Neural crest cell (in vitro differentiated cells): ENCODE measurements at places on chromosomes 11 and 22. TPM values are rescaled to one million over a fixed set of nuclear protein-coding genes. Genes with fewer than 3 reads are reported as not detected.

VWCE gene
- 42.0 and 42.1 TPM in 2 replicates for total RNA-seq

WT1 gene
- total RNA-seq, result not detected in 2 replicates

- no peak for DNase-seq
Observed at GRCh38 chr22:26525946-26526564, 13.8 kb upstream of the TFIP11 start.

DNA sequence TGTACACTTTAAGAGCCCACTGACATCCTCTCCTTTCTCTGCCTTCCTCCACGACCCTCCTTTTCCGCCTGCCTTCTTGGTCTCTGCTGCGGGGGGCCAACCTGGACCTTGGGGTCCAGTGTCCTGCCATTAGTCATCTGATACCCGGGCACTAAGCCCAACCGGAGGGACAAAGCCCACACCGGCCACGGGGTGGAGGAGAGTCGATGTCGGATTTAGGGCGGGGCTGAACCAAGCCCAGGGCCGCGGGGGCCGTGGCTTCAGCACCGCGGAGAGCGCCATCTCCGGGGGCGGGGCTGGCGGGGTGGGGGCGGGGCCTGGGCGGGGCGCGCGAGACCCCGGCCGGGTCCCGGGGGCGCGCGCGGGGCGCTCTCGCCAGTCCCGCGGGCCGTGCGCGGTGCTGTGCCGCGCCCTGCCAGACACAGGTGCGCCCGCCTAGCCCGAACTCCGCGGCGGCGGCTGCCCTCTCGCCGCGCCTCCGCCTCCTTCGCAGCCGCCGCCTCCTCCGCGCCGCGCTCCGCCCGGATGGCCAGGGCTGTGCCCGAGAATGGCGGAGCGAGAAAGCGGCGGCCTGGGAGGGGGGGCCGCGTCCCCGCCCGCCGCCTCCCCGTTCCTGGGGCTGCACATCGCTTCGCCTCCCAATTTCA is at the start of gene MAPK8IP1:
TSS of gene MAPK8IP1 (plus strand) at position 378 of the 647 bp plus-strand sequence. CDS start at position 548, 170 bp downstream.
- DNase-seq, result peak; percentile 62

CCDC85B gene
- 29.3 and 29.4 TPM in 2 replicates for total RNA-seq

DNA sequence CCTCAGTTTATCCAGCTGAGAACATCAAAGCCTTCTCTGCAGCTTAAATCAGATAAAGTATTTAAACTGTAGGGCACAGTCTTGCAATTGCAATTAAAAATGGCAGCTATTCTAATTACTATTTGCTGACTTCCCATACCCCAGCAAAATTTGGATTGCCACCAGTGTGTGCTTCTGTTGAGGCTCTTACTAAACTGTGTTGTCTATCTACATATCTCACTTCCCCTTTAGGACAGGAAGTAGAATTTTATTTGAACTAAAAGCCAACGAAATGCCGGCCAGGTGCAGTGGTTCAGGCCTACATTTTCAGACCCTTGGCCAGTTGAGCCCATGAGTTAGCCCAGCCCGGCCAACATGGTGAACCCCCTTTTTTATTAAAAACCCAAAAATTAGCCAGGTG is 7.1 kb downstream of the SAA4 start:
- no peak for DNase-seq

TSPAN32 gene
- not detected in 2 replicates for total RNA-seq

DNA sequence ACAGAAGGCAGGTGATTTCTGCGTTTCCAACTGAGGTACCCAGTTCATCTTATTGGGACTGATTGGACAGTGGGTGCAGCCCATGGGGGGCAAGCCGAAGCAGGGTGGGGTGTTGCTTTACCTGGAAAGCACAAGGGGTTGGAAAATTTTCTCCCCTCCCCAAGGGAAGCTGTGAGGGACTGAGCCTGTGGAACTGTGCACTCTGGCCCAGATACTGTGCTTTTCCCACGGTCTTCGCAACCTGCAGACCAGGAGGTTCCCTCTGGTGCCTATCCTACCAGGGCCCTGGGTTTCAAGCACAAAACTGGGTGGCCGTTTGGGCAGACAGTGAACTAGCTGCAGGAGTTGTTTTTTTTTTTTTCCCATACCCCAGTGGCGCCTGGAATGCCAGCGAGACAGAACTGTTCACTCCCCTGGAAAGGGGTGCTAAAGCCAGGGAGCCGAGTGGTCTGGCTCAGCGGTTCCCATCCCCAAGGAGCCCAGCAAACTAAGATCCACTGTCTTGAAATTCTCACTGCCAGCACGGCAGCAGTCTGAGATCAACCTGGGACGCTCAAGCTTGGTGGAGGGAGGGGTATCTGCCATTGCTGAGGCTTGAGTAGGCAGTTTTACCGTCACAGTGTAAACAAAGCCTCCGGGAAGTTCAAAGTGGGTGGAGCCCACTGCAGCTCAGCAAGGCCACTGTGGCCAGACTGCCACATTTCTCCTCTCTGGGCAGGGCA is 97.2 kb downstream of the JRKL start:
- peak; percentile 3 for DNase-seq

DNA sequence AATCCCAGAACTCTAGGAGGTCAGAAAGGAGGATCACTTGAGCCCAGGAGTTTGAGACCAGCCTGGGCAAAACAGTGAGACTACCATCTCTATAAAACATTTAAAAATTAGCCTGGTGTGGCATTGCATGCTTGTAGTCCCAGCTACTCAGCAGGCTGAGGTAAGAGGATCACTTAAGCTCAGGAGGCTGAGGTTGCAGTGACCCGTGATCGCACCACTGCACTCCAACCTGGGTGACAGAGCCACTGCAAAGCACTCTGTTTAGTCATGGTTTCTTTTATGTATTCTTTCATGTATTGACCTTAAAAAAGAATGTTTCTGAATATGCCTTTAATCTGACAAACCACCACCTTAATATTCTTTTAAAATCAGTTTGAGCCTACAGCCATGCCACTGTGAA is 52.2 kb downstream of the BIRC2 start:
- no peak for DNase-seq

PDE3B gene
- total RNA-seq, result 24.1 and 24.3 TPM in 2 replicates

DNA sequence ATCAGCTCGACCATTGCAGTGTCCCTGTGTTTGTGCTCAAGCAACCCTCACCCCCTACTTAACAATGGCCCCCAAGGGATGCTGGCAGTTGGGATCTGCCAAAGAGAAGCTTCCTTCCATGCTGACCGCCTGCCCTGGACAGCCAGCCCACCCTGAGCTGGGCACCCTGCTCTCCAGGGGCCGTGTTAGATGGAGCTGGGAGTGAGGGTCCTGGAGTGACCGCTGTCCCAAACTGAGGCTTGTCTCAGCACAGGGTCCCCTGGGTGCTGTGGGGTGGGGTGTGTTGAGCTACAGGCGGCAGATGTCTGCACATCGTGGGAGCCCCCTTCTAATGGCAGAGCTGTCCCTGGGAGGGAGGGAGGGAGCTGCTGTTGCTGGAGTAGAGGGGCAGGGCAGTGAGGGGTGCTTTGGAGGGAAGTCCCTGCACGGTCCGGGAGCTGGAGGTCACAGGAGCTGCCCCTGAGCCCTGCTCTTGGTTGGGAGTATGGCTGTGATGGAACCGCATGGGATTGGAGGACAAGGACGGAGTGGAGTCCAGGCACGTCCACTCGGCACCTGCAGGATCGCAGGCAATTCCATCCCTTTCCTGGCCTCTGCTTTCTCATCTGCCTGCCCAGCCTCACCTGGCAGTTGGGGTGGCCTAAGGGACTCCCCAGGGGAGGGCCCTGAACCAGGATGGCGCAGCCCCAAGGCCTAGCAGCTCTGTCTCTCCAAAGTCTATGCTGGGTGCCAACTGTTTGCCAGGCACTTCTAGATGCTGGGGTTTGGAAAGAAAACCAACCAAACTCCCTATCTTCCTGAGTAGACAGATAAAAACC is 126.3 kb downstream of the ARHGAP8 start:
- no peak for DNase-seq

GRCh38 chr22:32717337-32718240 is 83.9 kb upstream of the TIMP3 start:
- DNase-seq, result no peak

DNA sequence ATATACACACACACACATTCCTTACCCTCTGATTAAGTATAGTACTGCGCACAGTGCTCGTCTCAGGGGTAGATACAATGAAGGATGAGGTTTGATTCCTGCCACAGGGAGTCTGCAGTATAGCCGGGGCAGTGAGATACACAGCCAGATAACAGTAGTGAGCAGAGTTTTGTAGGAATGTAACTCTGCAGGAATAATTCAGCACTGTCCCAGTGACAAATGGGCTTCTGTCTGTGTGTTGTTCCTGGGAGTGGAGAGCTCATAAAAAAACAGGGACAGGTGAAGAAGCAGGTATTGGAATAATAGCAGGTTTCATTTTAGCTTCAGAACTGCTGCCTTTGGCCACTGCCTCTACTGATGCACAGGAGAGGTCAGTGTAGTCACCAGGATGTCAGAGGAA is 85.3 kb upstream of the OR9Q1 start:
- no peak for DNase-seq

PATE2 gene
- 0.70 TPM in 1 of 2 replicates, not detected in the other for total RNA-seq

DNA sequence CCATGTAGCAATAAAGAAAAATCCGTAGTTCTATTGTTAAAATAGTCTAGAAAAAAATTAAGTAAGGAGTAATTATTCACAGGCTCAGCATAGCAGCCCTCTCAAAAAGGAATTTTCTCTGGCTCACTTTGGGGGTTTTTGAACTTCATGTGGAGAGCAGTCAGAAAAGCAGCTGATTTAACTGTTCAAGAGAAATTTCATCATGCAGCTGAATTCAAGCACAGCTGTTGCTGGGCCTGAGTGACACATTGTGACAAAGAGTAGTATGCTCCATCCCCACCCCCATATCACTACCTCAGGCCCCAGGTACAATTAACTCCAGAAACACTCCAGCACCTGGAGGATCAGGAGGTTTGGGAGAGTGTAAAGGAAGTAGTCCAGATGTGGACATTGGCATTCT is 272.1 kb downstream of the FAM76B start:
- DNase-seq, result no peak

GAB4 gene
- total RNA-seq, result not detected in 2 replicates

DNA sequence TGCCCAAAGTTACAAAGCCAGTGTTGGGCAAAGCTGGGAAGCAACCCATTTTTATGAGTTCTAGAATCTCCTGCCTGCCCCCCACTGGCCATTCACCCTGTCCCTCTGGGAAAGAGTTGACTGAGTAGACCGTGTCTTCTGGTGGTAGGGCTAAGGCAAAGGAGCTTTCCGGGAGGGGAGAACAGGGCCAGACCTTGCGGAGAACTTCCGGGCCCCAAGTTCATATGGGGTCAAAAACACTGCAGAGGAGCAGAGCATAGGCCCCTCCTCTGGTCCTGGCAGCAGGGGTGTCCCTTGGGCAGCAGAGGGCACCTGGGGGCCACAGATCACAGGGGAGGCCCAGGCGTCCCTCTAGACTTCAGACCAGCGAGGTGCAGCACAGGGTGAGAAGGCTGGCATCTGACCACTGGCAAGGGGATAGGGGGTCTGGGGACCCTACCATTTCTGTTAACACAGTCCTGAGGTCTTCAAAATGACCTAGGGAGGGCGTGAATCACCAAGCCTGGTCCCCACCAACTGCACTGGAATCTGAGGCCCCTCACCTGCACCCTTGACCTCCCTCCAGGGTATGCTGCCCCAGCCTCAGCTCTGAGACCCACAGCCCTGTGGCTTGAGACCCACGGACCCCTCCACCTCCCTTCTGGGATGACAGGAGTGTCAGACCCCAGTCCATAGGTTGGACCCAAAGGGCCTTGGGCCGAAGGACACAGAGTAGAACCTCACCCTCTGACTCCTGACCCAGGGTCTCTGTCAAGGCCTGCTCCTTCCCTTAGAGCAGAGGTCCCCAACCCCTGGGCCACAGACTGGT is 1.3 kb upstream of the ARAP1 start:
- no peak for DNase-seq

DNA sequence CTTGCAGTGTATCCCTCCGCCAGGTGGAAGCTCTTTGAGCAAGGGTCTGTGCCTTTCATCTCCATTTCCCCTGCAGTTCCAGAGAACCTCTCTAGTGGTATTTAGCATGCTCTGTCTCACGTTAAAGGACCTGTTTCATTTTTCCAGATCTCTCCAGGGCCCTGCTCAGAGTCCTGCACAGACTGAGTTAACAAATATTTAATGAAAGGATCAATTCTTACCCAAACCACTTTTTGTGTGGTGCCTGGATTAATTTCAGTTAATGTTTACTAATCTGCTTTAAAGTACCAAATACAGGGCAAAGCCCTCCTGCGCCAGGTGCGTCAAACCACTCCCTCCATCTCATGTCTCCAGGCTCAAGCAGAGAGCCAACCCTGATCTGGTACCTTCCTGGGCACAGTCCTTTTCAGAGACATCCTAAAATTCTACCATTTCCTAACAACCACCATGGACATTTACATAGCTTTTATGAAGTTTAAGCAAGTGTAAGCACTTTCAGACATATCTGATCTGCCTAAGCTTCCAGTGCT is 18.7 kb upstream of the ACER3 start:
- DNase-seq, result no peak

DNA sequence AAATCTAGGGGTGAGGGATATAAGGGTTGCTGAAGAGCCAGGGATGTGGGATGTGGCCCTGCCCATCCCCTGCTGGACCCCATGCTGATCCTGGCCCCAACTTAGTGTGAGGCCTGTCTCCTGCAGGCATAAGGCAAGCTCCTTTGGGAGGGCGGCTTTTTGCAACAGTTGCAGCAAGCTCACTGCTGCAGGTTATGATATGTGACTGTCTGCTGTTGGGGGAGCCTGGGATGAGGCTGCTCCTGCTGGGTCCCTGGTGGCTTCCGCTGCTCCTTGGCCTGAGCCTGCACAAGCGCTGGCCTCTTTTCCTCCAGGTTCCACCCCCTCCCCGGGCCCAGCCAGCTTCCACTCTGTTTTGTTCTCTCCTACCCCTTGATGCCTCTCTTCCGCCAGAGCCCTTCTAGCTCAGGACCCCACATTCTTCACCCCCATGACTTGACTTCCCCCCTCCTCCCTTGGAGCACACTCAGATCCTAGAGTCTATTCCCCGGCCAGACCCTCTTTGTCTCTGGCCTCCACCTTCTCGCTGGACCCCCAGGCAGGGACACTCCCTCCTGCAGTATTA is 35.0 kb upstream of the SYT13 start:
- DNase-seq, result no peak

- no peak for DNase-seq
Observed at GRCh38 chr11:134846328-134847082, 434.5 kb upstream of the B3GAT1 start.

OR8A1 gene
- total RNA-seq, result not detected in 2 replicates
